ENCODE measurements at places on chromosomes 2 and 18.

DNA sequence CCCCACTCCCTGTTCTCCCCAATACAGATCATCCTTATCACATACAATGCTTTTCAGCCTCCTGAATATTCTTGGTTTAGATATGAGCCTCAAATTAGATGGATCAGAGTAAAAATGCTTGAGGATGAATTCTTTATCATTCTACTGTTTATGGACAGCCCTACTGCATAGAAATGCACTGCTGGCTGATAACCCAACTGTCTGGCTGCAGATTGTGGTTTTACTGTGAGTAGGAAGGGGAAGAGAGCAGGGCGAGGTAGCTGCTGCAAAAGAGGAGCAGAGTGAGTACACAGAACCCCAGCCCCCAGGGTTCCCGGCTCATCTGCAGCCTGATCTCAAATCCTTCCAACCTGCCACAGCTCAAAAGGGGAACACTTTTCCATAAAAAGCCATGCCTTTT lies 29.4 kb upstream of the NCOA1 start:
- DNase-seq, result no peak

- DNase-seq, result no peak
Observed at GRCh38 chr2:25430556-25430955, 88.8 kb upstream of the DNMT3A start.

- DNase-seq, result no peak
Observed at GRCh38 chr2:239313776-239314175, 87.0 kb downstream of the HDAC4 start.

- no peak for DNase-seq
Observed at GRCh38 chr2:24652265-24653182, 140.7 kb downstream of the PTRHD1 start.

DNA sequence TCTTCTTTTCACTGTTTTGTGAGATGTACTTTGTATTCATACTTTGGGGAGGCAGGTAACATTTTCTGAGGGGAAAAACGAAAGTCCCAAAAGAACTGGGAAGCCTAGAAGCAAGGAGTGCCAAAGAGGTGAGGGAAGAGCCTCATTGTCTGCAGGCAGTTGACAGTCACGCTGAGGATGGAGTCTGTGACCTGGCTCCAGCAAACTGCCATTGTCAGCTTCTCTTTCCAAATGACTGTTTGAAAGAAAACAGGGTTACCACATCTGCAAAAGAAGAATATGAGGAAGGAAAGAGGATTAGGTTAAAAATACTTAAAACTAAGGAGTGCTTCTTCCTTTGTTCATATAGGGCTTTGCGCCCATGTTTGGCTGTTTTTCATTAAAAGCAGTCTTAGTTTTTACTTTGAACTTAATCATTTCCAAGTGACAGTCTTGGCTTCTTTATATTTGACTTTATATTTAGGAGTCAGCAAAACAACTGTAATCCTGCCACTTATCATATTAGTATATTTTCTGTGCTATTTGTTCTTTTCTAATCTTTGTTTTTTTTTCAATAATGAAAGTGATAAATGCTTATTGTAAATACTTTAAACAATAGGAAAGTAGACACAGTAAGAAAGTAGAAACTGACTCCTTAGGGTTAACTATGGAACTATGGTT lies 35.0 kb downstream of the CERS6 start:
- no peak for DNase-seq

- peak; percentile 39 for DNase-seq
Observed at GRCh38 chr2:121076885-121077549, 208.0 kb downstream of the TFCP2L1 start.

DNA sequence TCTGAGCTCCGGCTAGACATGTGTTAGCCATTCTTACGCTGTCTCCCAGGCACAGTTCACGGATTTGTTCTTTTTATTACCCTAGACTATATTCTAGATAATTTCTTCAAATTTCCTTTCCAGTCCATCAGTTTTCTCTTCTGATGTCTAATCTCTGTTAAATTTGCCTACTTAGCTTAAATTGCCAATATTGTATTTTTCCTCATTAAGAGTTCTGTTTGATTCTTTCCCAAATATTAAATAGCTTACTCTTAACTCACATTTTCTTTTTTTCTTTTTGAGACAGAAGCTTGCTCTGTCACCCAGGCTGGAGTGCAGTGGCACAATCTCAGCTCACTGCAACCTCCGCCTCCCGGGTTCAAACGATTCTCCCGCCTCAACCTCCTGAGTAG lies 21.2 kb downstream of the CROCC2 start:
- DNase-seq, result no peak

GRCh38 chr18:37452682-37453385 lies 112.8 kb downstream of the CELF4 start:
- no peak for DNase-seq

DNA sequence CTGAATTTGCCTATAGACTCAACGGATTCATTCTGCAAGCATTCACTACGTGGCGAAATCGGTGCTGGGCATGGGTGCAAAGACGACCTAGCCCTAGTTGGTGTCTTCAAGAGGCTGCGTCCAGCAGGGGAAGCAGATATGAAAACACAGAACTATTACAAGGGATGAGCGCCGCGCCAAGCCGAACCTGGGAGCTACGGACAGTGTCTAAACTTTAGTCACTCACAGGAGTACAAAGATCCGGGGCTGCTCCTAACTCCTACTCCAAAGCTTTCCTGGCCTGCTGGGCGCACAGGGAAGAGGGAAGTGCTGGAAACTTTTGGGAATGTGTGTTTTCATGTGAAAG lies 732 bp upstream of the ANXA4 start:
- DNase-seq, result peak; percentile 32

- DNase-seq, result no peak
Observed at GRCh38 chr2:180579388-180579787, 401.0 kb upstream of the UBE2E3 start.

DNA sequence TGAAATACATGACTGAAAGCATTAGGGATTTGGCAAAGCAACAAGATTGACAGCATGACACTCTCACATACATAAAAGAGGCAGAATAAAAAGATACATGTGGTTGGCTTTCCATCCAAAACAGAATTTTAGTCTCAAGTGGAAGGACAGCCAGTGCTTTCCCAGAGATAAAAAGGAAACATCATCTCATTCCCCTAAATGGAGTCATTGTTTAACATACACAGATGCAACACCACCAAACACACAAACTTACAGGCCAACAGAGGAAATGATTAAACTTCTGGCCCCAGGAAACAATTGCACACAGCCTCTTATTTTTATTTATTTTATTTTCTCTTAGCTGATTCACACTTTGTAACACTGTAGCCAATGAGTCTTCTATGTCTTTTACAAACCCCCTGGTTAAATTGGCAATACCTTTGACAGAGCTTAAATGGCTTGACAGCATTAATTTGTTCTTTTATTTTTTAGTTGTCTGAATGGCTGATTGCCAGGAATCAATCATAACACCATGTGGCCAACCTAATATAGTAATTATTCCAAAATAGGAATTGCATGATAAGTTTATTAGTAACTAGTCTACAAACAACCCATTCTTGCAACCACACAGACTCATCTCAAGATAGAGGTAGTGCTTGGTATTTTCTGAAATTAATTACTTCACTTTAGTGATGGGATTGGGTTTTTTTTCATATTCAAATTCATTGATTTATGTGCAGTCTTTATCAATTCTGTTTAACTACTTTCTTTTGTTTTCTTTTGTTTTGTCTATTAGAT lies 190.5 kb downstream of the RND3 start:
- DNase-seq, result no peak

GRCh38 chr2:157184161-157184895 lies 73.2 kb upstream of the GALNT5 start:
- no peak for DNase-seq

- no peak for DNase-seq
Observed at GRCh38 chr18:48627216-48627615, 88.4 kb downstream of the CTIF start.

DNA sequence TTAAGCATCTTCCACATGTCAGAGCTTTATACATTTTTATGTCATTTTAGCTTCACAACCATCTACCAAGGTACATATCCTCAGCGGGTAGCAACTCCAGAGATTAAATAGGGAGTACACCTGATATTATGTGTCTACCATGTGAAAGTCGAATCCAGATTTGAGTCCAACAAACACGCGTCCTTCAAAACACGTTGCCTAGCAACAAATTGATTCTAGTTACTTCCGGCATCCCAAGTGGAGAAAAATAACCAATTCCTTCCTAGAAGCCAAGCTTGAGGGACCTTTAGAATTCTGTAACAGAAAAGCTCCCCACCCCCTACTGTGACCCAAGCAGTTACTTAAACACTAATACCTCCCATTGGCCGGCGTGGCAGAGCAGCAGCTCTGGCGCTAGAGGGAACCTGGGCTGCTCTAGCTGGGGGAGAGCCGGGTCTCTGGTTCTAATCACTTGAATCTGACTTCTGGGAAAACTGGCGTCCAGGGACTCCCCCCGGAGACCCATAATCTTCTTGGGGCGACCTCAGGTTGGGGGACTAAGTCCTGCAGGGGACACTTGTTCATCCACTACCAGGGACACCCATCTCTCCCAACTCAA lies at the start of gene ERICH2:
ERICH2 (plus strand) TSS at position 371 of the 598 bp plus-strand sequence. CDS start 304 bp downstream, outside the sequence.
- peak; percentile 32 for DNase-seq

- DNase-seq, result no peak
Observed at GRCh38 chr2:8571301-8571791, 110.5 kb upstream of the ID2 start.

DNA sequence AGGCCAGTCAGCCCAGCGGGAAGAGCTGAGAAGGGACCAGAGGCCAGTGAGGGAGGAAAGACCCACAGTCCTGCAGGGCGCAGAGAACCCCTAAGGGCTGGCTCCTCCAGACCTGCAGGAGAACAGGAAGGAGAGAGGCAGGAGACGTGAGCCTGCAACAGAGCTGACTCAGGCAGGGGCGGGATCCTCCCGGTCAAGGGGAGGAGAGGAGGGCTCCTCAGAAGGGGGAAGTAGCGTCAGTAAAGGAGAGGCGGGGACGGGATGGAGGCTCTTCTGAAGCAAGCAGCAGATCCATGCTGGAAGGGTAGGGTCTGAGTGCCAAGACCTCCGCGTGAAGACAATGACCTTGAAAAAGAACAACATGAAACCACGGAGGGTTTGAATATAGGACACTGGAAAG lies 50.8 kb downstream of the TRABD2A start:
- DNase-seq, result no peak

DNA sequence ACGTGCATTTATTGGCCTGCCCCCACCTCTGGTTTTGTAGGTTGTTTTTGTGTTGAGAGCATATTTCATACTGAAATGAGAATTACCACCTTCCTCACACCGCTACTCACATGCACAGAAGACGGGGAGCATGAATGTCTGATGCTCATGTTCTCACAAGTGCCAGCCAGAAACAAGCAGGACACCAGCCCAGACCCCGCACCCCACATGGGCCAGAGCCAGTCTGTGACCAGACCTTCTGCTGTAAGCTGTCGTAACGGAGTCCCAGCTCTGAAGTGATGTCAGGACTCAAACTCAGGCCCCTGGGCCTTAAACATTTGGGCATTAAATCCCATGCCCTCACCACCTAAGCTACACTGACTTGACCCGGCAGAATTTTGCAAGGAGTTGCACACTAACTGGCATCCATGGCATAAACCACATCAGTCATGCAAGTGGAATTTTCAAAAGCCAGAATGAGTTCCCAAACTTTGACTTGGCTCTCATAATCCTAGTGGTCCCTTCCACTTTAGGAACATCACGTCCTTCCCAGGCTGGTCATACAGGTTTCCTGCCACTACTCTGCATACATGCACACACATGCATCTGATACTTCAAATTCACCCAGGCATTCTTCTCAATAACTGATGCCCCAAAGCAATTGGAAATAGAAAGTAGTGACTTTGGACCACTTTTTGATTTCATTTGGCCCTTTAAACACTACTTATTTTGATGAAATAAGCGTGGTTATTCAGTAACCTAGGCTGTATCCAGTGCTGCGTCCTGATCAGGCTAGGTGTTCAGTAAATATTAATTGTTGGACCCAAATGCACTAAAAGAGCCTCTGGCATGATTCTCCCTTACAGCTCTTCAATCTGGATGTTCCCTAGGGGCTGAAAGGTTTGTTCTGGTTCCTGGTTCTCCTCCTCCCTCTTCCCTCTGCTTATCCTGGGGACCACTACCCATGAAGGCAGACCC lies 223.1 kb upstream of the ID2 start:
- no peak for DNase-seq

- DNase-seq, result no peak
Observed at GRCh38 chr2:96685577-96686459, 43.3 kb downstream of the FER1L5 start.

DNA sequence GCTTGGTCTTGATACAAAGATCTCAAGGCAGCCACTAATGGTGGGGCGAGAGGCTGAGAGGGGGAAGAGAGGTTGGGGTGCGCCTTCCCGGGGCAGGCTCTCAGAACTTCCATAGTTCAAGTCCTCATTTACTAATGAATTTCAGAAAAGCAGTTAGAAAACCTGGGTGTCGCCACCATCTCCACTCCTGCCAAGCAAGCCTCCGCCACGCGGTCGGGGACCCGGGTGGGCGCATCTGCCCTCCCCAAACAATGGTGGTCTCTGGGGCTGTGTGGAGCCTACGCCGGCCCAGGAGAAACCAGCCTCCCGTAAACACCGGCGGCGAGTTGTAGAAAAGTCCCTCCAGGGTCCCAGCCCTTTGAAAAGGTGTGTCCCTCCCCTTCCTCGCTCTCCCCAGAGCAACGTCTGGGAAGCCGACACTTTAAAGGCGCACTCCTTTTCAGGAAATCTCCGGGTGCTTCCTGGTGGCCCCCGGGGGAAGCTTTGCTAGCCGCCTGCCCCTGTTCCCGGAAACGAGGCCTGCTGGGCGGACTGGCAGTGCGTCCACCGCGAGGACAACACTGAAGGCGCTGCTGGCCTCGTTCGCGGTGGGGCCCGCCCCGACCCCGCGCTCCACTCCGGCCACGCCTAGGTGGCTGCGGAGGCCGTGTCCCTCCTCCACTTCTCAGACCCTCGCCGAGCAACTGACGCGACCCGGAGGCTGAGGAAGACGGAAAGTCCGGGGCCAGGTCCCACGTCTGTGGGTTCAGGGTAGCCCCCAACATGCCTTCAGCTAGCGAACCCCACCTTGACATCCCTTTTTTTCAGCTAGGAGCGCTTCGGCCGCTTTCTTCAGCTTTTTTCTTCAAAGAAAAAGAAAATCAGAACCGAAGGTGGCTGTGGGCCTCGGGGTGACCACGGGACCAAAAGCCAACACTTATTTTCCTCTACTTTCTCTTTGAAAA lies 16.8 kb downstream of the EVX2 start:
- DNase-seq, result no peak

DNA sequence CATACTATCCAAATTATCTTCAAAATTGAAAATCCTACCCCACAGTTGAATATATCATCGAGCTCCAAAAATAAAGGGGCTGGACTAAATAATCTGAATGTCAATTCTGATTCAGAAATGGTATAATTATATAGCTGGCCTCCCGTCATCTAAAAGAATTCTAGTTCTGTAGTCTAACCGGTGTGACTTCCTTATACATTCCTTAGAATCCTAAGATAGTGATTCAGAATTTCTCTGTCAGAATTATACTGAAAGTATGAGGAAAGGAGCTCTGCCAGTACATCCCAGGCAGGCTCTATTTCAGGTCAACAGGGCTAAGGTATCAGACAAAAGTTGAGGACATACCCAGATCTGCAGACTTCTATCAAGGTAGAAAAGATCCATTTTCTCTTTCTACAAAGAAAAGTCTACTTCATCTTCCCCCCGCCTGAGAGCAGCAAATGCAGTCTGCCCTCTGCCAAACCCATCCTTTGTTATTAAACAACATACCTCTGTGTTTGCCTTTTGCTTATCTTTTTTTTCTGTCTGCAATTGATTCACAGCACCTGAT lies 128.5 kb downstream of the METTL4 start:
- no peak for DNase-seq
